Liver (tissue), 10 donors: ENCODE measurements at places on chromosomes 5 and 9. TPM values are rescaled to one million over a fixed set of nuclear protein-coding genes. Genes with fewer than 3 reads are reported as not detected.

DNA sequence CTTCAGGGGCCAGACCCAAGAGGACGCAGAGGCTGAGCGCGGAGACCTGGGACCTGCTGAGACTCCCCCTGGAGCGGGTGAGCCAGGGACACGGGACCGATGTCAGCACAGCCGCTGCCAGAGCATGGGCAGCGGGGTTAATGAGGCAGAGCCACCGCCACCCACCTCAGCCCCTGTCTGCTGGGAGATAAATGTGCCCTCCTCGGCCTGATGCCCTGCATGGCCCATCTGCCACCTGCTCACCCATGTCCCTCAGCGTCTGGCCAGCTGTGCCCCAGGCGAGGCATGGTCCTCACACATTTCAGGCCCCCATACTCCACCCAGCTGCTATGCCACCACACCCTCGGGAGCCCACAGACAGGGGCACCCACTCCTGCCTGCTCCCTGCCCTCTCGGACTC, 14.9 kb downstream of the DNLZ start:
- H3K4me3 ChIP-seq: no peak overlapping the region
- no peaks in the 10 kb centered on the region for H3K36me3 ChIP-seq
- no peak for DNase-seq
- no peaks in the 10 kb centered on the region for H3K27me3 ChIP-seq

DNA sequence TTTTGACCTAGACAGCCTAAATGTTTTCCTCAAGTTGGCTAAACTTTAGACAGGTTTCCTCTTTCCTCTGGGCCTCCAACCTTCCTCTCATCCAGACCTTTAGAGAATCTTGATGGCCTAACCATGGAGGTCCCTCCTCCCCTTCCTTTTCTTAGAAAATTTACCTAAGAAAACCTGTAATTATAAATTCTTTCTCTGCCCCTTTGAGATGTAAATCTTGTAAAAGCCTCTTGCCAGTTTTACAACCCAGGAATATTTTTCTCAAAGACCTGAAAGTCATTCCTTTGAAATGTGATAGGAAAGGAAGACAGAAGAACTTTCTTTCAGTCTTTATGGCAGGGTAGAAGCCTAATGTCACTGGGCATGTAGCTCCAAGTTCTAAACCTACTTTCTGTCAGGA, 1752.6 kb upstream of the C9orf72 start:
- no peaks in the 10 kb centered on the region for H3K4me1 ChIP-seq
- H3K4me3 ChIP-seq: no peak overlapping the region
- H3K27me3 ChIP-seq: no peaks in the 10 kb centered on the region

- no peak overlapping the region for H3K4me3 ChIP-seq
- peaks cover 34% of the 10 kb centered on the region for H3K4me1 ChIP-seq
- H3K27me3 ChIP-seq: no peaks in the 10 kb centered on the region
Measured at GRCh38 chr9:69577123-69577522, 95.0 kb downstream of the APBA1 start.

GRCh38 chr9:95939472-95939871, 64.0 kb downstream of the ERCC6L2 start:
- no peak overlapping the region for H3K27ac ChIP-seq
- H3K27me3 ChIP-seq: no peaks in the 10 kb centered on the region
- H3K4me1 ChIP-seq: no peaks in the 10 kb centered on the region
- H3K36me3 ChIP-seq: peaks cover 14% of the 10 kb centered on the region
- DNase-seq: no peak

DNA sequence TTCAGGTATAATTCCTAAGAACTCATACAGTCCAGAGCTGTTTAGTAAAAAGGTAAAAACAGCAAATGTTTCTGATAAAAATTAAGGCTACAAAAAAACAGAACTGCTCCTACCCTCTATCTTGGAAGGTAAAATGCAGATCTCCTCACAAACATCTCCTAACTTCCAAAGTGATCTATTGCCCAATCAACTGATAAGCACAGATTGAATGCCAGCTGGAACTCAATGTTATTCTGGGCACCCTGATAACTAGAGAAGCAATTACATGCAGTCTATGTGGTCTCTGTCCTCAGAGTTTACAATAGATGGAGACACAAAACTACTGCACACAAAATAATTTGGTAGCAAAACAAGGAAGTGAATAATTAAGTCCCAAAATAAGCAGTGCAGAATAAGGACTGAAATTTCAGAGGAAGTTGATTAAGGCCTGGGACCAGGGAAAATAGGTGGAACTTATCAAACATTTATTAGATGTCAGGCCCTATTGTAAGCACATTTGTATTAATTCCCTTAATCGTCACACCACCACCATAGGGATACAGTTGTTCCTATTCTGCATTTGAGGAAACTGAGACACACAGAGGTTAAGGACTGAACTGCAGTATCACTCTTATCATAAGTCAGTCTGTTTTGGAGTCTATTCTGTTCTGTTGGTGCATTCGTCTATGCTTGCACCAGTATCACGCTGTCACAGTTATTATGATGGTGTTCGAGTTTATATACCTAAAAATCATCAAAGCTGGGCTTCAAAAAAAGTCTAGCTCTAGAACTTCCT, 102.2 kb upstream of the TARS1 start:
- no peaks in the 10 kb centered on the region for H3K4me1 ChIP-seq
- H3K4me3 ChIP-seq: no peak overlapping the region
- no peak for DNase-seq
- H3K27ac ChIP-seq: no peak overlapping the region

- no peak overlapping the region for H3K27ac ChIP-seq
- no peaks in the 10 kb centered on the region for H3K27me3 ChIP-seq
- DNase-seq: no peak
- H3K4me1 ChIP-seq: no peaks in the 10 kb centered on the region
- no peaks in the 10 kb centered on the region for H3K36me3 ChIP-seq
Measured at GRCh38 chr5:126909856-126910255, 120.5 kb downstream of the MARCHF3 start.

- H3K36me3 ChIP-seq: peaks cover 9% of the 10 kb centered on the region
- no peaks in the 10 kb centered on the region for H3K27me3 ChIP-seq
- H3K27ac ChIP-seq: no peak overlapping the region
- H3K4me1 ChIP-seq: no peaks in the 10 kb centered on the region
Measured at GRCh38 chr5:154049636-154050035, 10.9 kb downstream of the MFAP3 start.

PCDHB7 gene
- total RNA-seq: 0.08 TPM

OBP2B gene
- not detected for total RNA-seq

ZNF883 gene
- total RNA-seq: 0.23 TPM

ZNF366 gene
- 1.0 TPM for total RNA-seq

RORB gene
- 0.05 TPM for total RNA-seq
